NCI-H2107 (cell line): ENCODE measurements at places on chromosomes 6 and 20.

DNA sequence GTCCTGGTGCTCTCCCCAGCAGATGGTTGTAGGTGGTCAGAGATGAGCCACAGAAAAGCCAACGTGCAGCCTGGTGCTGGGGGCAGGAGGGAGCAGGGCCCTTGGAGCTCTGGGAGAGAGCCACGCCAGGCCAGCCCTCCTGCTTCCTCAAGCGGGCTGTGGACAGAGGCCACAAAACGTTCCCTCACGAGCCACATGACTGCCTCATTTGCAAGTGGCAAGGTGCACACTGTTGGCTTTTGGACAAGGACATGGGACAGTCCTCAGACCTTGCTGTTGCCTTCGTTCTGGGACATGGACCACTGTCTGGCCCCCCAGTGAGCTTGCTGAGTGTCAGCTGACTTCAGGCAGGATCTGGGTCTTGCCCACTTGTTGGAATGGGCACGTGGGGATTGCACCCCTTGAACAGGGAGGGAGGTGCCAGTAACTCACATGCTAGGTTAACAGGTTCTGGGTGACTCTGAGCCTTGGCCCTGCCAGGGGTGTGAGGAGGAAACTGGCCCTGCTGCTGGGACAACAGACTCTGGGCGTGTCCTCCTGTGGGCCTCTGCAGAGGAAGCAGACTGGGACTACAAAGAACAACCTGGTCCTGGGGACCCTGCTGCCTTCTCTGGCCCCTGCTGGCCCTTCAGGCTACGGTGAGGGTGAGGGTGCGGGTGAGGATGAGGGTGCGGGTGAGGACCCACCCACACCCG is 2.6 kb downstream of the SLCO4A1 start:
- DNase-seq: no peak

DNA sequence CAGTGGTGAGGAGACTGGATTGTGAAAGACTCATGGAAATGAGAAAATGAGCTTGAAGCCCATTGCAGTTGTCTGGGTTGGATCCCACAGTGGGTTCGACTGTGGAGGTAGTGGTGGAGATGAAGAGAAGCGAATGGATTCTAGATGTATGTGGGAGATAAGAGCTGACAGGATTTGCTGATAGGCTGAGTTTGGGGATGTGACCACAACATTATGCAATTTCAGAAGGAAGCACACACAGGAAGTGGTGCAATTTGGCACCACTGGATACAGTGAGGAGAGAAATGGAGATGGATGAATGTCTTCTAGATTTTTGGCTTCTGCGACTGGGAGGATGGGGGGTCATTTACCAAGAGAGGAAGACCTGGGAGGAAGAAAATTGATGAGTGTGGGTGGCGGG is 64.4 kb upstream of the MAFB start:
- no peak for DNase-seq

DNA sequence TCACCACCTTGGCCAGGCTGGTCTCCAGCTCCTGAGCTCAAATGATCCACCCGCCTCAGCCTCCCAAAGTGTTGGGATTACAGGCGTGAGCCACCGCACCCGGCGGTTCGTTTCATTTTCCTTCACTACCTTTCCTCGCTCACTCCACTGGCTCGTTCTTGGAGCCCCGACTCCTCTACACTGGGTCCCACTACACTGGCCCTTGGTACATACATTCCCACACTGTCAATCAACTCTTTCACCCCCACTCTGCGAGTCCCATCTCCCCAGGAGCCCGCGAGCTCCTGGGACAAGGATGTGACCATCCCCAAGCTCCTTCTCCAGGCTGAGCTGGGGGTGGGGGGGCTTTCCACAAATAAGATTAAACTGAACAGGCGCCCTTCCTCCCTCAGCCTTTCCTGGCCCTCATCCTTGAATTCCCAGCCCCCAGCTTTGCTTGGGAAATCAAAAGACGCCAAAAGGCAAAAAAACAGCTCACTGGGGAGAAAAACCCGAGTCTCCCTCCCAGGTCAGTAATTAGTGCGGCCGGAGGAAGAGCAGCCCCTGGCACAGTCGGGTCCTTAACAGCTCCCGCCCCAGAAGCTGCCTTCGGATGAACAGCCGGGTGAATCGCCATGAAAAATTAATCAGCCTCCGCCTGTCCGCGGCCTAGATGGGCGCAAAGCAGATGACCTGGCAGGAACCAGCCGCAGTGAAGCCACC is 42.8 kb upstream of the LY86 start:
- no peak for DNase-seq

DNA sequence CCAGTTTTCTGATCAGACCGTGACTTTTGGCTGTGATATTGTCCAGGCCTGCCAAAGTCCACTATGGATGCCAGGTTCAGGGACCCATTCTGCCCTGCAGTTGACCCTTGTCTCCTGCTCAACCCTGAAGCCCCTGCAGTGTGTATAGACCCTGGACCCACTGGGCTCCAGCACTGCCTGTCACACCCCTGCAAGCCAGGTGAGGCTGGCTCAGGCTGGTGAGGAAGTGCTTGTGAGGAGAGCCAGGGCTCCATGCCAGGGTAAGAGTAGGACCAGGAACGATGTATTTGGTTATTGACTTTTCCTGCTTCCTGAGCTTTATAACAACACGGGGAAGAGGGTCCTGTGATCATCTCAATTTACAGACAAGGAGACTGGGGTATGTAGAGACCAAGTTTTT is 19.1 kb upstream of the CD93 start:
- no peak for DNase-seq

GRCh38 chr20:34004227-34004626 is 10.5 kb downstream of the RALY start:
- no peak for DNase-seq

- DNase-seq: no peak
Observed at GRCh38 chr6:163950159-163950558, 535.6 kb downstream of the QKI start.
